ENCODE measurements at places on chromosomes 3 and 15. TPM values are rescaled to one million over a fixed set of nuclear protein-coding genes. Genes with fewer than 3 reads are reported as not detected.

- no peaks in the 10 kb centered on the region for H3K27me3 ChIP-seq
- no peaks in the 10 kb centered on the region for H3K4me1 ChIP-seq
- no peak overlapping the region for H3K27ac ChIP-seq
- no peak overlapping the region for H3K4me3 ChIP-seq
Measured at GRCh38 chr3:14625443-14625842, 26.1 kb upstream of the CCDC174 start.

Gene MRPL46
- total RNA-seq: 29.3 TPM

Gene NPAP1
- 0.07 TPM for total RNA-seq

GRCh38 chr15:43538091-43538490 lies 20.7 kb downstream of the MAP1A start:
- no peak overlapping the region for H3K27ac ChIP-seq
- DNase-seq: no peak
- no peaks in the 10 kb centered on the region for H3K27me3 ChIP-seq
- H3K4me1 ChIP-seq: no peaks in the 10 kb centered on the region

Gene FBXW12
- 0.59 TPM for total RNA-seq

Gene TRIM42
- total RNA-seq: not detected

- no peaks in the 10 kb centered on the region for H3K27me3 ChIP-seq
- no peak overlapping the region for H3K27ac ChIP-seq
- H3K4me3 ChIP-seq: peak overlapping the region; percentile 64
- DNase-seq: no peak
- H3K36me3 ChIP-seq: no peaks in the 10 kb centered on the region
- peaks cover 7% of the 10 kb centered on the region for H3K4me1 ChIP-seq
Measured at GRCh38 chr3:155747286-155747945, 2.5 kb upstream of the PLCH1 start.

DNA sequence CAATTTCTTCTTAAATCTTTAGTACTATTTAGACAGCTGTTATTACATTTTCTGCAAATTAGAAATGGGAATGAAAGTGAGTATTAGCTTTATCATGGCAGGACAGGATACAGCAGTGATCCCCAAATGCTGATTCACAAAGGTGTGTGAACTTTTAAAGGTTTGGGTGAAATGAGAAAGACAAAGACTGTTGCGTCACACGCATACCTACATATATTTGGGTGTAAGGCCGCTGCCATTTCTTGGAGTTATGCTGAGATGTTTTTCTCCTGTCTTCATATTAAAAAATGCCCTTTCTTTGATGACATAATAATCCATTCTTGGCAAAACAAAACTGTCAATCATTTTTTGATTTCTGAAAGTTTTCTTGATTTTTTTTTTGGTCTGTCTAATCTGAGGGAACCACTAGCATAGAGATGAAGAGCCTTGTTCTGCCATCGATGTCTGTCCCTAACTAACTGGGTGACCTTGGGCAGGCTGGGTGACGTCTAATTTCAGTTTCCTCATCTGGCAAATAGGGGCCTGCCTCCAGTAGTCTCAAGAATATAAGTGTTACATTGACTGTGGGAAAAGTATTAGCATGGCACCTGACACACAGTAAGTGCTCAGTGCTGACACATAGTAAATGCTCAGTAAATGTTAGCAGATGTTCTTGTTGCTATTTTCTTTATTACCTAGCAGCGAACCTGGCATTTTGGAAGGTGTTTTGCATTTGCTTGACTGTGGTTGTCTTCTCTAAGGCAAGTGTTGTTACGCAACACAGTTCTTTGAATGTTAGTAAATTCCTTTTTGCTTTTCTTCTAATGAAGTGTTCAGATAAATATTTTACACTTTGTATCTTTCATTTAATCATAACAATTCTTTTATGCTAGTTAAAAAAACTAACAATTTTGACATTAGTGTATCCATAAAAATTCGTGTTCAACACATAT lies 5.0 kb downstream of the MITF start:
- H3K27me3 ChIP-seq: no peaks in the 10 kb centered on the region
- no peak for DNase-seq
- H3K36me3 ChIP-seq: no peaks in the 10 kb centered on the region
- peaks cover 2% of the 10 kb centered on the region for H3K4me1 ChIP-seq

DNA sequence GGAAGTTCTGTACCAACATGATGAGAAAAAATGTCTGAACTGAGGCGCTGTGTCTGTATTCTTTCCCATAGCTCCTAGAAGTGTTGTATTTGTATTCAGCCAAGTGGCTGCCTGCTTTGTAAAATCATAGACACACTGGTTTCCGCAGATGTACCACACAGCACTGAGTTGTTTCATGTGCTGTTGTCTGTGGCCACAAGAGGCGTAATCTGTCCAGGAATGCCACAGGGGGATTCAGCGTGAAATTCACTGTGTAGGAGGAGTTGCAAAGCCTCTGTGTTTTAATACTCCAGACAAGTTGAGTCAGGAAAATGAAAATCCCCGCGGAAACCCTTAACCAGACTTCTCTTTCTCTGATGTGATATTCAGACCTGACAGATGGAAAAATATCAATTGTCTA lies 462.2 kb downstream of the NSUN3 start:
- peak; percentile 28 for DNase-seq
- H3K27ac ChIP-seq: no peak overlapping the region
- no peaks in the 10 kb centered on the region for H3K4me1 ChIP-seq
- no peaks in the 10 kb centered on the region for H3K27me3 ChIP-seq
- no peak overlapping the region for H3K4me3 ChIP-seq
- no peaks in the 10 kb centered on the region for H3K36me3 ChIP-seq

Gene SCAANT1
- not detected for total RNA-seq

Gene P3H2
- 41.5 TPM for total RNA-seq

DNA sequence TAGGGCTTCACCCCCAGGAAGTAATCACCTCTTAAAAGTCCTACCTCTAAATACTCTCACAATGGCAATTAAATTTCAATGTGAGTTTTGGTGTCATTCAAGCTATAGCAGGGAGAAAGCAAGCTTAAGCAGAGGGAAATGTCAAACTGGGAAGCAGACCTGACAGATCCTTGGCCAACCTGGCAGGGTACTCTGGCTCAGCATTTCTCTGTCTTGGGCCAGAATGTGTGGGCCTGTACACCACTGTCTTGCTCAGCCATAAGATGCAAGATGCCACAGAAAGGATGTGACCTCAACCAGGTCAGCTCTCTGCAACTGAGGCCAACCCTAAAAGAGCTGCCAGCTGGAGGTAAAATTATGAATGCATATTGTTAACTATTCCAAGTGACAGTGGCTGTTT lies 130.6 kb upstream of the CMC1 start:
- no peak for DNase-seq
- no peaks in the 10 kb centered on the region for H3K4me1 ChIP-seq
- H3K27ac ChIP-seq: no peak overlapping the region
- peaks cover 4% of the 10 kb centered on the region for H3K36me3 ChIP-seq
- no peak overlapping the region for H3K4me3 ChIP-seq

Gene NANOGP8
- total RNA-seq: 91.5 TPM

- no peak for DNase-seq
- H3K27ac ChIP-seq: no peak overlapping the region
- peaks cover 26% of the 10 kb centered on the region for H3K36me3 ChIP-seq
- H3K27me3 ChIP-seq: no peaks in the 10 kb centered on the region
- no peak overlapping the region for H3K4me3 ChIP-seq
- H3K4me1 ChIP-seq: peaks cover 4% of the 10 kb centered on the region
Measured at GRCh38 chr15:68284616-68285258, 7.2 kb downstream of the FEM1B start.

Gene CPEB1
- total RNA-seq: 1.5 TPM

DNA sequence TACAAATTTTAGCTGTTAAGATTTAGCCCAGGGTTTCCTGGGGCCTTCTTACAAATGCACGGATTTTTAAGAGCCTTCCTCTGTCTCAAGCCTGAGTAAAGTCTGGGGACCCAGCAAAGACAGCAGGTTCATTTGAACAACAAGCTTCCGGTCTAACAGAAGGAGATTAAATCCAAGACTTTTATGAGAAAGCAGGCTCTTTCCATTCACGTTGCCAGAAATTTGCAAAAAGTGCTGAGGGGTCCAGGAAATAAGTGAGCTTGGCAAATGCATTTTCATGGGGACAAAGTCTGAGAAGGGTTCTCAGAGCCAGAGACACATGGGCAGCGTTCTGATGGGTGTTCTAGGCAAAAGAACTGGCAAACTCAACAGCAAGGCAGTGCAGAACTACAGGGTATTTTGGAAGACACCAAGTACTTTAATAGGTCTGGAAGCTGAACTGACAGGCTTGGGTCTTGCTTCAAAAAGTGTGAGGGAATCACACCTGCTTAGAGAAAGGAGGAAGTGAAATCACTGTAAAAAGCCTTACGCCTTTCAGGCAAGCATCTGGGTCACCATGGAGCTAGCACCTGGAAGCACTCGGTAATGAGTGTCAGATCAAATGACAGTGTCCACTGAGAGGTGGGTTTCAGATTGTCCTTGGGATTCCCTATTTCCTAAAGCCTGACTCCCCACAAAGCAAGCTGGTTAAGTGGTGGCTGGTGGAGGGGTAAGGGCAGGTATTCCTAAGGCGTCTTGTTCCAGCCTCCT lies 115.8 kb upstream of the ARHGEF3 start:
- H3K36me3 ChIP-seq: no peaks in the 10 kb centered on the region
- H3K27me3 ChIP-seq: no peaks in the 10 kb centered on the region
- H3K4me3 ChIP-seq: no peak overlapping the region
- peaks cover 3% of the 10 kb centered on the region for H3K4me1 ChIP-seq
- DNase-seq: no peak

DNA sequence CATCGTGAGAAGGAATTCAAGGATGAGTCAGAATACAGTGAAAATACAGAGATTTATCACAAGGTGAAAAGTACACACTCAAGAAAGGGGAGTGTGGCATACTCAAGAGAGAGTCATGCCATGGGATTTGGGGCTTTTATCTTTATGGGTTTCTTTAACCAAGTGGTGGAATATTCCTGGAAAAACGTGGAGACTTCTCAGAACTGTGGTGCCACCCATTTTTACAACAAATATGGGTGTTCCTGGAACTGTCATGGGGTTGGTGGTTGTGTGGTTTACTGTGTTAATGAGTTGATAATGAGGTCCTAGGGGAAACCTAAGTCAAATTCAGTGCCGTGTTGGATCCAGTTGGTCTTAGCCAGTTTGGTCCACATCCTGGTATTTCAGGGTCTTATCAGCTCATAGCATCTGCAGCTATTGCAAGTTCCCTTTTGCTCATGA lies 497.2 kb downstream of the GABRG3 start:
- H3K27ac ChIP-seq: no peak overlapping the region
- no peak overlapping the region for H3K4me3 ChIP-seq
- no peaks in the 10 kb centered on the region for H3K4me1 ChIP-seq
- DNase-seq: no peak

Gene GOLGA8G
- total RNA-seq: not detected

Gene KCNMB2
- total RNA-seq: not detected

Gene CYP8B1
- not detected for total RNA-seq

DNA sequence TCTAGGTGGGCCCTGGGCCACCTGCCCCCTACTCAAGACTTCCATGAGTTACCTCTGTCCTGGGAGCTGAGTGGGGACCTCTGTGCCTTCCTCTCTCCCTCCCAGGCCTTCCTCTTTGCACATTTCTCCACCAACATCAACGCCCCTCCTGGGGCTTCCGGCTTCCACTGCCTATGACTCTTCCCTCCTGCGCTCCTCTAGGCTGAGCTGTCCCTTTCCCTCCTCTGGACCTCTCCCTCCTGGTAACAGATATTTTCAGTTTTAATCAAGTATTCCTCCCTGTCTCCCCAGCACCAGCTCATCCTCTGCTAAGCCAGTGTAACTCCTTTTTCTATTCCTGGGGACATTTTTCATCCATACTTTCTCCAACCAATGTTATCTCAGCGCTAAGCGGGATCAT lies 160.4 kb downstream of the RAB11A start:
- no peak overlapping the region for H3K4me3 ChIP-seq
- H3K36me3 ChIP-seq: peaks cover 17% of the 10 kb centered on the region
- DNase-seq: no peak
- H3K27ac ChIP-seq: no peak overlapping the region
- no peaks in the 10 kb centered on the region for H3K27me3 ChIP-seq

- no peak overlapping the region for H3K4me3 ChIP-seq
- no peak overlapping the region for H3K27ac ChIP-seq
- DNase-seq: no peak
- no peaks in the 10 kb centered on the region for H3K27me3 ChIP-seq
Measured at GRCh38 chr15:64589435-64590084, 129.2 kb downstream of the ZNF609 start.

- no peak overlapping the region for H3K4me3 ChIP-seq
- H3K36me3 ChIP-seq: no peaks in the 10 kb centered on the region
- H3K27me3 ChIP-seq: no peaks in the 10 kb centered on the region
- peaks cover 2% of the 10 kb centered on the region for H3K4me1 ChIP-seq
Measured at GRCh38 chr15:40053079-40053830, 14.3 kb upstream of the SRP14 start.

GRCh38 chr3:179455954-179456353 lies 4.7 kb upstream of the GNB4 start:
- no peaks in the 10 kb centered on the region for H3K27me3 ChIP-seq
- H3K36me3 ChIP-seq: no peaks in the 10 kb centered on the region
- H3K27ac ChIP-seq: no peak overlapping the region
- no peak overlapping the region for H3K4me3 ChIP-seq
- no peak for DNase-seq

Gene MYO5C
- total RNA-seq: 22.4 TPM

Gene POLQ
- total RNA-seq: 15.4 TPM

Gene TRIM59
- total RNA-seq: 47.6 TPM

DNA sequence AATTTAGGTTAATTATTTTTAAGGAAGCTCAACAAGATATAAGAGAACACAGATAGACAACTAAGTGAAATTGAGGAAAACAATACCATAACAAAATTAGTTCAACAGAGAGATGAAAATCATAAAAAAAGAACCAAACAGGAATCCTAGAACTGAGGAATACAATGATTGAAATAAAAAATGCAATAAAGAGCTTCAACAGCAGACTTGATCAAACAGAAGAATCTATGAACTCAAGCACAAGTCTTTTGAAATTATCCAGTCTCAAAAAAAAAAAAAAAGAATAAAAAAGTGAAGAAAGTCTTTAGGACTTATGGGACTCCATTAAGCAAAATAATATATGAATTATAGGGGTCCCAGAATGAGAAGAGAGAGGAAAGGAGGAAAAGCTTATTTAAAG lies 42.0 kb upstream of the GNB4 start:
- H3K27ac ChIP-seq: no peak overlapping the region
- H3K4me1 ChIP-seq: no peaks in the 10 kb centered on the region
- DNase-seq: no peak
- peaks cover 16% of the 10 kb centered on the region for H3K36me3 ChIP-seq
- H3K27me3 ChIP-seq: no peaks in the 10 kb centered on the region
- H3K4me3 ChIP-seq: no peak overlapping the region

GRCh38 chr3:97948351-97949109 lies 23.7 kb downstream of the RIOX2 start:
- no peak overlapping the region for H3K4me3 ChIP-seq
- H3K4me1 ChIP-seq: no peaks in the 10 kb centered on the region
- no peaks in the 10 kb centered on the region for H3K27me3 ChIP-seq
- no peak overlapping the region for H3K27ac ChIP-seq
- no peak for DNase-seq
- peaks cover 8% of the 10 kb centered on the region for H3K36me3 ChIP-seq

GRCh38 chr3:835096-835495 lies 257.7 kb upstream of the CNTN6 start:
- no peak overlapping the region for H3K27ac ChIP-seq
- H3K4me1 ChIP-seq: no peaks in the 10 kb centered on the region
- no peak for DNase-seq
- no peak overlapping the region for H3K4me3 ChIP-seq
- peaks cover 1% of the 10 kb centered on the region for H3K36me3 ChIP-seq
- no peaks in the 10 kb centered on the region for H3K27me3 ChIP-seq

Gene LTF
- not detected for total RNA-seq

Gene ATP1B3
- 250 TPM for total RNA-seq
